ENCODE measurements at places on chromosomes 13 and 19.

DNA sequence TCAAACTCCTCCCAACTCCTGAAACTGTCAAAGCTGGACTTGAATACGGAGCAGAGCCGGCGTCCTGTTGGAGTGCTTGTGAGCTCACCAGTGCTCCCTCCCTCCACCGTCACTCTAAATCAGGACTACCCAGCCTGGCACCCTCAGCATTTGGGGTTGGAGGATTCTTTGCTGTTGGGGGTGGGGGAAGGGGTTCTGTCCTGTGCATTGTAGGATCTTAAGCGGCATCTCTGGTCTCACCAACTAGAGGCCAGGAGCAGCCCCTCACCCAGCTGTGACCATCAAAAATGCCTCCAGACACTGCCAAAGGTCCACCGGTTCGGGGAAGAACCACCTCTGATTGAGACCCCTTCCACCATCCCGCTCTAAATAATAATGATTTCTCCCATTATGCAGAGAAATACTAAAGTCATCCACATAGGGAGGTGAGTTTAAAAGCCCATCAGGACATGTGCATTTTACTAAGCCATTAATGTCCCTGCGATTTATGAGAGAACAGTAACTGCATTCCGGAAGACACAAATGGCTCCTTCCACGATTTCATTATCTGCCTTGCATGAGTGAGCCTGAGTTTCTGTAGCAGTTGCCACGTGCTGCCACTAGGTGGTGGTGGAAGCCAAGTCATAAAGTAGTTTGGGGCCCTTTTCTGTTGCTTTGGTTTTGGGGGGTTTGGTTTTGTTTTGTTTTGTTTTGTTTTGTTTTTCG, 16.1 kb upstream of the USP29 start:
- peak; percentile 15 for DNase-seq

DNA sequence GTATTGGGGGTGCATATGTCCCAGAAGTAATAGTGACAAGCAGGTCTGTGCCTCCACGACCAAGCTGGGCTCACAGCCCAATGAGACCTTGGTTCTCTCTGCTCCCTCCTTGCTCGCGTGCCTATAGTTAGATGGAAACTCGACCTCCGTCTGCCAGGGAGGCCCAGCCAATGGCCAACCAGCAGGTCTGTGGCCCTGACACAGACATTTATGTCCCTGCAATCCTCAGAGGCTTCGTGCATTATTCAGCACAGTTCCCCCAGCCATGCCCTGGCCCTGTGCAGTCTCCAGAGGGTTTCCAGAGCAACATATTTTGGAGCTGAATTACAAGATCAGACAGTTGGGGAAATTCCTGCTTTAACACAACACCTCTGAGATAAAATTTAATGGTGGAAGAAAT, 105.1 kb downstream of the UQCRFS1 start:
- DNase-seq: no peak

DNA sequence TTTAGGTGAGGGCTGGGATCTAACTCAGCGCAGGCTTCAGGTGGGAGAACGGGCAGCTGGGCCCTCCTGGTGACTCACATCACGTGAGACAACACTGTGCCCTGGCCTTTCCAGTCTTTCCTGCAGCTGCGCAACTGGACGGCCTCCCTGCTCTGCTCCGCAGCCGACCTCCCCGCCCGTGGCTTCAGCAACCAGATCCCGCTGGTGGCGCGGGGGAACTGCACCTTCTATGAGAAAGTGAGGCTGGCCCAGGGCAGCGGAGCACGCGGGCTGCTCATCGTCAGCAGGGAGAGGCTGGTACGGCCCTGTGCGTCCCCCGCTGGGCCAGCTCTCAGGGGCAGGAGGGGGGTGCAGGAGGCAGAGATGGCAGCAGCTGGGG, 8.8 kb downstream of the SPPL2B start:
- no peak for DNase-seq

- no peak for DNase-seq
Observed at GRCh38 chr13:80338781-80339562, 2.0 kb downstream of the SPRY2 start.

DNA sequence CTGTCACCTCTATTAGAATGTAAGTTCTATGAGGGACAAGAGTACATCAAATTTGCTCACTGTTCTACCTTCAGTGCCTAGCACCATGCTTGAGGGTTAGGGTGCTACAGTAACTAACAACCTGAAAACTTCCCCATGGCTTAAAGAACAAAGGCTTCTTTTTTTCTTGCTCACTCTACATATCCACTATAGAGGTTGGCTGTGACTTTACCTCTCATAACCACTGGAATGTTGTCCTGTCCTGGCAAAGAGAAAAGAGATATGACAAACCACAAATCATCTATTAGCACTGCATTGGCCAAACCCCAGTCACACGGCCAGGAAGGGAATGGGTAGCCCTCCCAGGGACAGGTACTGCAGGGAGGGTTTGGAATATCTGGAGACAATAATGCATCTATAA, 23.2 kb upstream of the ACOD1 start:
- no peak for DNase-seq

DNA sequence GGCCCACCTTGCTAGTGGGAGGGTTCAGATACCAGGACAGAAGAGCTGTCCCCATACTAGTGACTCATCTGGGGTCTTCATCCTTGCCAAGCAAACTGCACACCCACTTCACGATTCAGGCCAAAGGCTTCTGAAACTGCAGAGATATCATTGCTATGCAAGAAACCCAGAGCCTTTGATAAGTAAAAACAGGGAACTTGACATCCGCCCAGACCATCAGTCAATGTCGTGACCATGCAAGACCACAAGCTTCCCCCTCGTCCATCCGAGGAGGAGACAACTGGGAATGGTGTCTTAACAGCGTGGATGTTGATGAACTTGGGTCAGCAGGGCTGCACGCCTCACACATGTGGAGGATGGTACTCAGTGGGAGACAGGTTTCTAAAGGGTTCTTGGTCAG, 58.0 kb downstream of the ABCC4 start:
- no peak for DNase-seq

DNA sequence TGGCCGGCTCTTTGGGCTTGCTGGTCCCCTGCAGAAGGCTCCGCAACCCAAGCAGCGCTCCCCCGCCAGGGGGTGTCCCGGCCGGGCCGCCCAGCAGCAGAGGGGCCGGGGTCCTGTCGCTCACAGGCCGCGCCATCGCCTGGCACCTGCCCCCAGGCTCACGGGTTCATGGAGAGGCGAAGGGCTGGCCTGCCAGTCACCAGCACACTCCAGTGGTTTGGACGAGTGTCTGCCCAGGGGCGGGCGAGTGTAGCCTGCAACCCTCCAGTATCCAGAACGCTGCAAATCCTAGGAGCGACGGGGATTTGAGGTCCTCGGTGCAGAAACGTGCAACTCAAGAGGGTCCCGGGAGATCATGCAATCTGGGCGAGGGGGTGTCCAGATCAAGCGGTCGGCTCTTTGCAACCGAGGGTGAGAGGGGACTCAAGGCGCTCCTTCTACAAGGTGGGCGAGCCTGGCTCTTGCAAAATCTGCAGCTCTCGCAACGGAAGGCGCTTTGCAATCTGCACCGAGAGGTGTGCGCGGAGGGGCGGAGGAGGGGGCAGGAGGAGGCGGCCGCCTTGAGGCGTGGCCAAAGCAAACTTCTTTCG, at the start of gene DBP:
DBP (minus strand) TSS at position 521 of the 590 bp plus-strand sequence; CDS start at position 136, 385 bp downstream.
- DNase-seq: no peak

GRCh38 chr19:43713208-43713607, 2.7 kb upstream of the IRGC start:
- no peak for DNase-seq

DNA sequence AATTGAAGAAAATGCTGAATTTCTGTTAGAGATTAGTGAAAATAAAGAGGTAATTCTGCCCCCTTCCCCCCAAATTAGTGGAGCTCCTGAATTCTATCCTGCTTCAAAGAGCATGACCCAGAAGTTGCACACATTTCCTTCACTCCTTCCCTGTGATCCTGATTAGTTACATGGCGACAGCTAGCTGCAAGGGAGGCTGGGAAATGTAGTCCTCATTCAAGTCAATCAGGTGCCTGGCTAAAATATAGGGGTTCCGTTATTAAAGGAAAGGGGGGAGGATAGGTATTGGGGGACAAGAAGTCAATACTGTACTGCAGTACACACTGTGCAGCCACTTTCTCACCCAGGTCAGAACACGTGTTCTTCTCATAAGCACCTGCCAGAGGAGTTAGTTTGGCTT, 65.8 kb downstream of the SIPA1L3 start:
- no peak for DNase-seq
